Spinal cord (tissue), 10 donors: ENCODE measurements at places on chromosomes 2 and 18.

DNA sequence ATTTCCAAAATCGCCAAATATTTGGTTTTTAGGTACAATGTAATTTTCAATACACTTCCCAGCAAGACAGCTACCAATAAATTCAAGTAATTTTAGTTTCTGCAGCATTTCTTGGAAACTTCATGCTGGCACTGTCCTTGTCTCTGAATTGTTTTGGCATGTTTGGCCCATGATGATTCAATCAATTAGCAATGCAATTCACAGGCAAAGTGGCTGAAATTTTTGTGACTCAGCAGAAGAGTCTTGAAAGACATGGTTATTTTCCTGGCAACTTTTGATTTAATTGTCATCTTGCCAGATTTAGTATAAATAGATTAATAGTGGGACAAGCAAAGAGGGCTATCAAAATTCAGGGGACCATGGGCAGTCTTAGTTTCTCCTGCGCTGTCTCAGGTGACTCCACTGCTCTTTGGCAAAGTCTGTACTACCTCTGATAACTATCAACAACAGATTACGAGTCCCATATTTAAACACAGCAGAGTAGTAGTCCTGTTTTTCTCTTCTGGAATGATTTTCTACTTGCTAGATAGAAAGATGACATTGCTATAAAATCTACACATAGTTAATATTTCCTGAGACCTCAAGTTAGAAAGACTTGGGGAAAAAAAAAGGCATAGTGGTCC is 88.9 kb upstream of the CYP26B1 start:
- DNase-seq: no peak

DNA sequence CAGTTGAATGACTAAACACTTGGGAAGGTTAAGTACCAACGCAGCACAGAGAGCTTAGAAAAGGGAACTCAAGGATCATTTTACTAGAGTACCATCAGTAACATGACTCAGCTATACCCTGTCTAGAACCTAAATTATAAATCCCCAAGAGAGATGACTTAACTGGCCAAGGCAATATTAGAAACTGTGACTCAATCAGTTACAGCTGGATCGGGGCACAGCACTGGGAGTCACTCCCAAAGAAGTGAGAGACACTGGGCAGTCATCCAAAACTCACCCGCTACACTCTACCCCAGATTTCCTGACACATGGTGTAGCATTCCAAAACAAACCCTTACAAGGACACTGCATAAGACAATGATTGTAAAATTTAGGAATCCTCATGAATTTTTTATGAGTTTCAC is 17.7 kb downstream of the IWS1 start:
- peak; percentile 57 for DNase-seq

DNA sequence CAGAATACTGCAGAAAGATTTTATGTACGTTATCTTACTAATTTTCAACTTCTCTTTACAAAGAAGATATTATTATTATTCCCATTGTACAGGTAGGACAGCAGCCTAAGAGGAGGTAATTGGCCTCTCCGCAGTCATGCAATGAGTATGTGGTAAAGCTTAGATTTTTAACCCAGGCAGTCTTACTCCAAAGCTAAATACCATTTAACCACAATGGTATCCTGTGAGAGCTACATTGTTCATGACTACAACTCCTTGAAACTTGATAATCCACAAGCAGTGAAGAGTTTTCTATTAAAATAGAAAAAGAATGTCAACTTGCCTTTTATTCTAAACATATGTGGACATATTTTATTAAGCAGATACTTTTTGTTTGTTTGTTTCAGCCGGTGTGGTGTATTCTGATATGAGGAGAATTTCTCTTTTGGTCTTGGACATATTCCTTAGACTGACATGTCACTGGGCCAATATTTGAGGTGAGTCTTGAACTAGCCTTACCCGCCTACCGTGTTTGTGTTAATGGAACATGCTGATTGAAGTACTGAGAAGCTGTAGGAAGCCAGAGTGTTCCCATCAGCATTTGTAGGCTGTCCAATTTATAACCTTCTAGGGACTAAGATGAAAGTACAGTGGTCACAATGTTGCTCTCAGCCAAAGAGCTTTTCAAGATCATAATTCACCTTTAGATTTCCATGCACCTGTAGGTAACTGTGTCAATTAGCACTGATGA is 293.9 kb upstream of the DCC start:
- DNase-seq: no peak

- peak; percentile 69 for DNase-seq
These were observed 41.2 kb downstream of the RALBP1 start for GRCh38 chr18:9516437-9517064.
